ENCODE measurements at places on chromosomes 11 and 22.

GRCh38 chr22:45584121-45584570, 81.5 kb downstream of the FBLN1 start:
- no peak for DNase-seq

- no peak for DNase-seq
Measured at GRCh38 chr11:44327730-44328129, 17.8 kb upstream of the ALX4 start.

GRCh38 chr11:118605116-118605867, 2.1 kb upstream of the PHLDB1 start:
- no peak for DNase-seq

DNA sequence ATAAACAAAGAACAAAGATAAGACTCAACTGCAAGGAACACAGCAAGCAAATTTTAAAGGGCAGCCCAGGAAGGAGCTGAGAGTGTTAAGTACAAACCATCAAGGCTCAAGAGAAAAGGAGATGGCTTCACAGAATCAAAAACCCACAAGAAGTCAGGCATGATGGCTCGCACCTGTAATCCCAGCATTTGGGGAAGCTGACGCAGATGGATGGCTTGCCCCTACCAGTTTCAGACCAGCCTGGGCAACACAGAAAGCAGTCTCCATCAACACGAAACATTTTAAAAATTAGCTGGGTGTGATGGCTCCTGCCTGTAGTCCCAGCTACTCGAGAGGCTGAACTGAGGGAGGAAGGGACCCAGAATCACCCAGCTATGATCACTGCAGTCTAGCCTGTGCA, 32.6 kb downstream of the MAPK1 start:
- no peak for DNase-seq

- DNase-seq: no peak
Measured at GRCh38 chr22:38835888-38836301, 7.9 kb downstream of the NPTXR start.

DNA sequence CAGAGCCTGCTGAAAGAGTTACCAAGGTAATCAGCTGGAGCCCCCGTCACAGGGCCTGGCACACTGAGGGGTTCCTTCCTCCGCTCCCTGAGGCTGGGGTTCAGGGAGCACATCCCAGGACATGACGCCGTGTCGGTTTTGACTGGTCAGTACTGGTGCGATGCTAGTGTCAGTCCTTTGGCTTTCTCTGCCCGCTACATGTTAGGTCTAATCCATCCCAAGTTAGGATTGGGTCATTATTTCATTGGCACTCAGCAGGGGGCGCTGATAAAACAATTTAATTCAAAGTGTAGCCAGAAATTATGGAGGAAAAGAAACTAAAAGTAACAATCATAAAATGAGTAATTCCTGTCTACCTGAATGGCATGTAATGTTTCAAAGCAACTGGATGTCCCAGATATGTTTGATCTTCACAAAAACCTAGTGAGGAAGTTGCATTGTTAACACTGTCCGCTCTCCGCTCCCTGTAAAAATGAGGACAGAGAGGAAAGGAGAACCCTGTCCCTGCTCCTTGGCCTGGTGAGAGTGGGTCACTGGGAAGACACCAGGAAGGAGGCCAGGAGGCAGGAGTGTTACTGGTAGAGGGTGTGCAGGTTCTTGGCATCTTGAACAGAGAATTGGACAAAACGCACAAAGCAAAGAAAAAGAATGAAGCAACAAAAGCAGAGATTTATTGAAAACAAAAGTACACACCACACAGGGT, 27.1 kb downstream of the TSKU start:
- no peak for DNase-seq

DNA sequence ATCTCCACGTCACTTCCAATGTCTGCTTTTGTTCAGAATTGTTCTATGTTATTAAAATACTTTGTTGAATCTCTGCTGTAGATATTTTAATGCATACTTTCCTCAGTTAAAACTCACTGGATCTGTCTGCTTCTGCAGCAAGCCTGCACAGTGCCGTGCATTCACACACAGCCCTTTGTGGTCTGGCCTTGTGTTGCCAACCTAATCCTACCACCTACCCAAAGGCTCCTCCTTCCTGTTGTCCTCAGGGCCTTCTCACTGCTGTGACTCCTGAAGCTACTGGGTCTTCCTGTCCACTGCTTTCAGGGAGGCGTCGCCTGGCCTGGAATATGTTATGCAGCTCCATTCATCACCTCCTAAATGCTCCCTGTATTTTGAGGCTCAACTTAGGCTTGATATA, 67.0 kb downstream of the PPP6R3 start:
- DNase-seq: no peak

DNA sequence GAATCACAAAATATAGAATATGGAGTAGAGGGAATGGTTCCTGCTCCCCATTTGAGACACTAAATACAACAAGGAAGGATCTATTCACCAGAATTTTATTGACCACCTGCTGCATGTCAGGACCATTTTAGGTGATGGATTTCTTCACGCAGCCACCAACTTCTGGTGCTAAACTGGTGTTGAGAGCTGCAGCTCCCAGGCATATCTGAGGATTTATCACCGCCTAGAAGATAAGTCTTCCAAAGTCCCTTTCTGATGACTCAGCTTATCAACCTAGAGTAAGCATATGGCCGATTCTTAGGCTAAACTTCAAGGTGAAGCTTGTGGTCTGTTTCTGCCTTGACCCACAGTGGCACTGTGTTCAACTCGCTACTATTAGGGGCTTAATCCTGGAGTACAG, 6.7 kb downstream of the DDI1 start:
- no peak for DNase-seq

GRCh38 chr22:31289344-31289743, 2.9 kb downstream of the PIK3IP1 start:
- peak; percentile 62 for DNase-seq

DNA sequence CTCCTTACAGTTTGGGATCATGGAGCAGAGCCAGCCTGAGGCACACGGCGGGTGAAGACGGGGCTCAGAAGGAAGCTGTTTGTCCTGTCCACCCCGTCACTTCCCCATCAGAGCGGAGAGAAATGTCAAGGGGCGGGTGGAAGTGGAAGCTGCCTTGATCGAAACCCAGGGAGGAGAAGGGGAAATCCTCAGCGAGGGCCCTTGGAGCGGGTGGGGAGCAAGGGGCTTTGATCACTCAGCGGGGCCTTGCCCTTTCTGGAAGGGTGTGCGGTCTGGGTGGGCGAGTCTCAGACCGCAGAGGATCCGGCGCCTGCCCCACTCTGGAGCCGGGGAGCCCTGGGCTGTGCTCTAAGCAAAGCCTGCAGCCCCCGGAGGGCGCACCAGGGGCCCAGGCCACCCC, 320.4 kb downstream of the NTM start:
- no peak for DNase-seq

- no peak for DNase-seq
Measured at GRCh38 chr11:77793972-77794371, 26.6 kb downstream of the RSF1 start.

GRCh38 chr22:37182101-37182948, 5.7 kb downstream of the C1QTNF6 start:
- DNase-seq: no peak

- no peak for DNase-seq
Measured at GRCh38 chr11:132050577-132051165, 680.3 kb downstream of the NTM start.

DNA sequence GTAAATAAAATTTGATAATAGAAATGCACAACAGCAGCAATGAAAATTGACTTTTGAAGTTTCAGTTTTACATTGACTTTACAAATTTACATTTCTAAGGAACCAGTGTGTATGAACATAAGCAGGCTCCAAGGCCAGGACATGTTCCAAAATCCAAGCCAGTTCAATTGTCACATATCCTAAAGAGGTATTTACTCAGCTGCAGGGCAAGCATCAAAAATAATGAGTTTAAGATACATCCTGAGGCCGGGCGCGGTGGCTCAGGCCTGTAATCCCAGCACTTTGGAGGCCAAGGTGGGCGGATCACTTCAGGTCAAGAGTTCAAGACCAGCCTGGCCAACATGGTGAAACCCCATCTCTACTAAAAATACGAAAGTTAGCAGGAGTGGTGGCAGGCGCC, 39.0 kb upstream of the AKIP1 start:
- no peak for DNase-seq

DNA sequence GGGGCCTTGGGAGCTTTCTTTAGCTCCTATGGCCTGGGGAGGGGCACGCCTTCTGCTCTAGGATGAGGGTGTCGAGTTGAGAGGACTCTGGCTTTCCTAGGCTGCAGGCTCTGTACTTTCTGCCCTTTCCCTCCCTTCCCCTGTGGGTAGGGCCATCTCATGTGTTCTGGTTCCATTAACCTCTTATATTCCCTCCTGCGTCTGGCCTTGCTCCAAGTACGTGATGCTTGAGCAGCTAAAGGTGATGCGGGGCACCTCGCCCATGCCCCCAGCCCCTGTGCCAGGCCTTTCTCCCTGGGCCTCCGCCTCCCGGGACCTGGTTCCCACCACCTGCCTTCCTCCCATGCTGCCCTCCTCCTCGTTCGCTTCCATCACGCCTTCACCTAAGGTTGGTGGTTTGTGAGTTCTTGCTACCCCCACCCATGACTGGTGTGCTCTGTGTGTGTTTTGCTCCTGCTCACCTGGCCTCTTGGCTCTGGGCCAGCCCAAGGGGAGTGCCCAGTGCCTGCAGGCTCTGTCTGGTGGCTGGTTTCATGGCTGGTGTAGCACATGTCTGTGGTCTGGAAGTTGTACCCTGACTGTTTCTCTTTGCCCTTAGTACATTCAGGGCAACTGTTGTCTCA, 34.1 kb downstream of the PHLDB1 start:
- peak; percentile 91 for DNase-seq

DNA sequence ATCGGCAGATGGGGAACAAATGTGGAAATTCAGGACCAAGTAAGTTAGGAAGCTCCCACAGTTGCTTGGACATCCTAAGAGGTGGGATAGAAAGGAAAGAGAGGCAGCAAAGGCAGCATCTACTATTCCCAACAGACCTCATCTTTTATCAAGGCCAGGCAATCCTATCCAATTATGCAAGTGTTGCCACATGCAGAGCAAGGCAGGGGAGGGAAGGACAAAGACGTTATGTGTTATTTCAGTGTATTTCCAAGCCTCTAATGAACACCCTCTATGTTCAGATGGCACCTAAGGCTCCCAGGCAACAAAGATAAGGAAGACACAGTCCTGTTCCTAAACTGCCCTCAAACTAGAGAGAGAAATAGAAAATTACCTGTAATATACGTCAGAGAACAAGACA, 9.2 kb downstream of the TIGD3 start:
- no peak for DNase-seq

- DNase-seq: no peak
Measured at GRCh38 chr11:12131943-12132789, 21.8 kb downstream of the MICAL2 start.

GRCh38 chr11:62613291-62613778, 278 bp downstream of the ROM1 start:
- no peak for DNase-seq

- DNase-seq: no peak
Measured at GRCh38 chr11:489610-490185, 17.3 kb downstream of the RNH1 start.

GRCh38 chr11:32830413-32830738, 649 bp downstream of the PRRG4 start:
- DNase-seq: no peak

GRCh38 chr22:23384923-23385677, 195.0 kb downstream of the IGLL1 start:
- DNase-seq: no peak

- DNase-seq: no peak
Measured at GRCh38 chr22:32623943-32624342, 149.3 kb downstream of the FBXO7 start.

DNA sequence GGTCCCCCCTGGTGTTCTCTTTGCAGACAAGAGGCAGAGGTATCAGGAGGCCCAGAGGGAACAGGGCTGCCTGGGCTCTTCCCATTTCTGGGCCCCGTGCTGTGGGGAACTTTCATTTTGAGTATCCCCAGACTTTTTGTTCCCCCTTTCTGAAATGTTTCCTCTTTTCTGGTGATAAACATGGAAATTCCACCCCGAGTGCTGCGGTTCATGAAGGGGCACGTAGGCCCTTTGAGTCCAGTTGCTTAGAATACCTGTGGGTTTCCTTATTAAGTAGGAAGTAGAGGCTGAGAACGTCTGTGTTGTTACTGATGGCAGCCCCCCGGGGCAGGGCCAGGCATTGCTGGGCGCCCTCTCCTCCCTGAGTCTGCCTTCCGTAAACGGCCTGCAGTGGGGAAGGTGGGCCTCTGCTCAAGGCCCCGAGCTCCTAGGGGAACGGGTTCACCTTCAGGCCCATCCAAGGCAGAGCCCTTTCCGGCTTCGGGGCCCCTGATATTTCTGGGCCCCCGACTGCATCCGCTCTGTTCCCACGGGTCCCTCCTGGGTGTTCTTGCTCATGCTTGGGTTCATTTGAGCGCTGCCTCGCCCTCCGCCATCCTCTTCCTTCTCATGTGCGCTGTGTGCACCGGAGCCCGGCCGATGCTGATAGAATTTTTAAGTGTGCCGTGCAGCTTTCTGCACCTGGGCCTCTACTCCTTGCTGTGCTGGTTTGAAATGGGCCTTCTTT, 12.0 kb downstream of the TBC1D22A start:
- DNase-seq: no peak

DNA sequence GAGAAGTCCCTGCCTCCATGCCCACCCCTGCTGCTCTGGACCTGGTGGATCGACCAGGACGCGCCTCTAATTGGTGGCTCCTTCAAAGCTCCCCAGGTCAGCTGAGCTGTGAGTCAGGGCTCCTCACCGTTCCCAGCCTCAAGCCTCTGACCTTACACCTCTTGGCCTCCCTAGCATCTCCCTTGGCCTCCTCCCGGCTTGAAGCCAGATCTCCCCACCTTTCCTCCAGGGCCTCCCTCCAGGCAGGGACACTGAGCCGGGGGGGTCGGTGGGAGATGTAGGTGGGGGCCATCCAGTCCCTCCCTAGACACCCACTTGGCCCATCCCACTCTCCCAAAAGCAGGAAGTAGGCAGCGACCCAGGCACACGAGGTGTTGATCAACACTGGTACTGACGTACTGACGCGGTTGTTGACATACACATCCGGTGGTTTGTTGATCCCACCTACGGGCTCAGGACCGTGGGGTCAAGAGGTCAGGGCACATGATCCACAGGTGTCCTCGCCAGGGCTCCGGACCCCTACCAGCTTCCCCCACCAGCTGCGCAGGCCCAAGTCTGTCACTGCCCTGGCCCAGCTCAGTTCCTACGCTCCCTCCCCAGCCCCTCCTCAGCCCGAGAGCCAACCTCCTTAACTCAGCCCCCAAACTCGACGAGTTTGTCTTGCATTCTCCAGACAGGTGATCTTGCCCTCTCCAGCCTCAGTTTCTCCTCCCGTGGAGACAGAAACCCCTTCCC, 802 bp downstream of the ATG2A start:
- DNase-seq: peak; percentile 10

GRCh38 chr11:101817581-101817980, 97.2 kb upstream of the CEP126 start:
- no peak for DNase-seq

DNA sequence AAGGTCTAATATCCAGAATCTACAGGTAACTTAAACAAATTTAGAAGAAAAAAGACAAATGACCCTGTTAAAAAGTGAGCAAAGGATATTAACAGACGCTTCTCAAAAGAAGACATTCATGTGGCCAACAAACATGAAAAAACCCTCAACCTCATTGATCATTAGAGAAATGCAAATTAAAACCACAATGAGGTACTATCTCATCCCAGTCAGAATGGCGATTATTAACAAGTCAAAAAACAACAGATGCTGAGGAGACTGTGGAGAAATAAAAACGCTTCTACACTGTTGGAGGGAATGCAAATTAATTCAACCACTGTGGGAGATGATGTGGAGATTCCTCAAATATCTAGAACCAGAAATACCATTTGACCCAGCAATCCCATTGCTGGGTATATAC, 67.2 kb downstream of the SLC17A6 start:
- DNase-seq: no peak

Measured in COR-L47 (cell line).